Activated T-helper 1 cell treated with Interleukin-2 at 50 U/mL for 16 hours (primary cell): ENCODE measurements at places on chromosomes 12 and 14.

- no peak for DNase-seq
These were observed 463.6 kb upstream of the MIS18BP1 start for GRCh38 chr14:45716572-45716971.

GRCh38 chr14:81529391-81529790, 4.3 kb downstream of the SEL1L start:
- no peak for DNase-seq

GRCh38 chr14:37091651-37092050, 80.8 kb downstream of the SLC25A21 start:
- no peak for DNase-seq

- DNase-seq = no peak
These were observed 19.4 kb downstream of the EVL start for GRCh38 chr14:100084591-100084990.

DNA sequence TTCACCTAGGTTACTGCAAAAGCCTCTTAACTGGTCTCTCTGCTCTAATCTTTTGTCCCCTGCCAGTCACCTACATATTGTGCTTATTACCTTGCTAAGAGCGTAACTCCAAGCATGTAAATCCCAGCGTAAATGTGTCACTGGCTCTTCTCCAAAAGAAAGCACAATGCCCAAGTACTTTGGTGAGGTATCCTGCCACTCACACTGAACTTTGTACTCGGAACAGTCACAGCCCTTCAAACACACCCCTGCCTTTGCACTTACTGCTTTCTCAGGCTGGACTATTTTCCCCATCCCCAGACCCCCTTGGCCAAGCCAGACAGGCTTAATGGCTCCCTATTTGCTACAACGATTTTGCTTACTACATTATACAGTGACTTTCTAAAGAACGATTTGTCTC, 31.7 kb downstream of the GALNT4 start:
- no peak for DNase-seq

DNA sequence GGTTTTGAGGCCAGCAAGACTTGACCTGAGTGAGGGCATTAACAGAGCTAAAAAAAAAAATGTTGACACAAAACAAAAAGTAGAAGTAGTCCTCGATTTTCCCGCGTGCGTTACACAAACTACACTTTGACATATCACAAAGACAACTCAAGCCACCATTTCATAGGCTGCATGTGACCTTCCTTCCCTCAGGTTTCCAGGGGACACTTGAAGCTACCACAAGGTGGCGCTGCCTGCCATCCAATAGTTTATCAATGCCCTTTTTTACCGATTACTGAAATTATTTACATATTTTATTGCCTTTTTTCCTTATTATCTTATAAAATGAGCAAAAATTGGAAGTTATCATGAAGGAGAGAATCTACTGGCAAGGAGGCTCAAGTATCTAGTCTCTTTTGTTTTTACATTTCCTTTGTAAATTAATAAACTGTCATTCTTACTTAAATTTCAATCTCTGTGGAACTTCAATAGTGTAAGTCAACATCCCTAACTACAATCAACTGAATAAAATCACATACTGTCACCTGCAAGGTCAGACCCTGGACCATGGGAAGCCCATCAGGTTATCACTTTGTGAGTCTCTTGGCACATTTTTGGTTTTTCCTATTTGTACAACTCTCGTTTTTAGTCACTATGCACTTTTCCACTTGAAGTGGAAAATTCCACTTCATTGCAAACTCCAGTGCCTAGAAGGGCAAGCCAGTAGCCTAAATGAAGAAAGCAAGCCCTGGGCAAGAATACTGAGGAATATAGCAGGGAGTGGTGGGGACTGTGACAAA, 84.6 kb upstream of the CPSF6 start:
- peak; percentile 53 for DNase-seq
